NCI-H510A (cell line): ENCODE measurements at places on chromosomes 2 and 18.

DNA sequence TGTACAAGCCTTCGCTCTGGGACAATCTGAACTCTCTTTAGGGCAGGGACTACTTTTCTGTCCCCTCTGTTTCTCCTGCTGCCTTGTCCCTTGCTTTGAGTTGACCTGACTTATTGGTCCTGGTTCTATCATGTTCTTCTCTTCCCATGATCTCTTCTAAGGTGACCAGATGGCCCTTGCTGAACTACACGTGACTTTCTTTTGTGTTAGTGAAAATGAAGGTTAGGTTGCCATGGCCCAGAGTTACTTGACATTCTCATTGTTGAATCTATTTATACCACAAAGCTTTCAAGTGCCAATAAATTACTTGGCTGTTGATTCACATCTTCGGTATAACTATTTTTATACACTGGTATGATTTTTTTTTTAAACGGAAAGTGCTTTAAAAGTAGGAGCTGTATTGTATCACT, 24.4 kb downstream of the MRPL33 start:
- no peak for DNase-seq

- no peak for DNase-seq
Measured at GRCh38 chr2:158967114-158967730, 1.2 kb upstream of the TANC1 start.

DNA sequence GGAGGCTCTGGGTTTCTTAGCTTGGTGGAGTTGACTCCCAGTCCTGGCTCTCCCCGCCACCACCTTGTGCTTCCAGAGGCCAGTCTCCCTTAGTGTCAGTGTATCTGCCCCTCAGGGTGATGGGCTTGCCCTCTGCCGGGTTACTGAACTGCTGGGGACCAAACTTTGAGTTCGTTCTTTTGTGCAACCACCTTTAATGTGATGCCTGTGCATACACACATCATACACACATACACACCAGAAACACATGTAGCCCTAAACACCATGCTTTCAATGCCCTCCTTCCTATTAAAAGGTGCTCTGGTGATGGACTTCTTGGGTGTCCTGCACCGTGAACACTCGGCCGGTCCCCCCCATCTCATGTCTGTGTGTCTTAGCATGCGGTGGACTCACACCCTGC, 315.1 kb upstream of the EPAS1 start:
- no peak for DNase-seq

GRCh38 chr2:75560768-75561565, at the start of gene EVA1A:
EVA1A (minus strand) TSS chr2:75560939; CDS start chr2:75518140, 42,799 bp downstream.
- peak; percentile 21 for DNase-seq

GRCh38 chr2:7012141-7012764, 95.0 kb downstream of the RNF144A start:
- peak; percentile 78 for DNase-seq

GRCh38 chr2:234032279-234032856, 18.1 kb upstream of the SPP2 start:
- no peak for DNase-seq

GRCh38 chr18:67035026-67035425, 431.1 kb upstream of the CDH19 start:
- DNase-seq, result no peak

DNA sequence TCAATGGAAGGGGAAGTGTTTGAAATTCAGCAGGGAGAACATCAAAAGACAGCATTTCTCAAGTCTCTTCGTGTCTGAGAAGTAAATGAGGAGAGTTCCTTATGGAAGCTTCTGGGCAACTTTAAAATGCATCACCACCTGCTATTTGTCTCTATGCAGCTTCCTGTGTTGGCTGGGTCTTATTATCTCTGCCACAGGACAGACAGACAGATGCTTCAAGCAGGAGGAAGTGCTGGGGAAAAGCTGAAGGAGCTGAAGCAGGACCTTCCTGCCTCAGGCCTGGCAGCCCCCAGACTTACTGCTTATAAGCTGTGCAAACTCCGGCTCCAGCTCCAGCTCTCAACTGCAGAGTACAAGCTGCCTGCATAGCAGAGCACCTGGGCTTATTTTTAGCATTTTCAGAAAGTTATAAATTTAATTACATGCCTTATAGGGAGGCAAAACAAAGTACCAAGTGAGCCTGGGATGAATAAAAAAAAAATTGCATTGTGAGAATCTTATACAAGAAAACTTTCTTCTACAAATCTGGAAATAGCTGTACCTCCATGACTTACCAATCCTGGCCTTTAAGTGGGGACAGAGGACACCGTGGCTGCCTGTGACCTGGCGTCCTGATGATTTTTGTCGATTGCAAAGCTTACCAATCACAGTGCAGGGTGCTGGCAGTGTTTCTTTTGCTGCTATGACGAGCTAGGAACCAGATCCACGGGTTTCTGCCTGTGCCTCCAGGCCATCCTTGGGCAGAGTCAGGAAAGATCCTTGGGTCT, 206.3 kb downstream of the SEPTIN10 start:
- DNase-seq, result no peak

DNA sequence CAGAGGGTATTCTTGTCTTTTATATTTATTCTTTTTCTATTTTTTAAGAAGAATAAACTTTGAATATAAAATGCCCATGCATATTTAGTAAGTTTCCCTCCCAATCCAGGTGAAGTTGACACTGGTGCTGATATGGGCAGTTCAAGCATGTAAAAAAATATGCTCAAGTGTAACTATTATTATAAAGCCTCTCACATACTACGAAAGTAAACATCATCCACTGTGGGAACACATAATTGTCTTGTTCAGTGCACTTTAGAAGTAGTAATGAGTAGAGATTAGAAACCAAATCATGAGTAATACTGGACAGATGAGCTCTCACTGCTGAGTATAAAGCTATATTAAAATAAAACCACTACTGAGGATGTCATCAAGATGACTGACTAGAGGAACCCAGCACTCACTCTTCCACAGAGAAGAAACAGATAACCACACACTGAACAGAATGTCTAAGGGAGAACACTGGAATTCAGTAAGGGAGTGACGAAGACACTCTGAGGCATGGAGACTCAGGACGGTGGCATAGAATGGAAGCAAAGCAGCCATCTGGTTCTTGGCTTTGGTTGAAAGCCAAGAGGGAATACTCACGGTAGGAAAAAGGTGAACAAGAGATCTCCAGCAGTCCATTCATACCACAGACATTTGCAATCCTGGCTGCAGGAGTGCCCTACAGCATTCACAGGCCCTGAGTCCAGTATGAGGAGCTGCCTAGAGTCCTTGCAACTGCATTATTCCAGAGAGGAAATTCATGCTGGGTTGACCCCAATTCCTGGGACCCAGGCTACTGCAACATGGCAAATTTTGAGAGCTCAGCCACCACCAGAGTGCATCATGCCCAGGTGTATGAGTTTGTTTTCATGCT, 9.5 kb upstream of the FAM110C start:
- no peak for DNase-seq

- no peak for DNase-seq
Measured at GRCh38 chr2:203549406-203549805, 14.3 kb upstream of the RAPH1 start.

DNA sequence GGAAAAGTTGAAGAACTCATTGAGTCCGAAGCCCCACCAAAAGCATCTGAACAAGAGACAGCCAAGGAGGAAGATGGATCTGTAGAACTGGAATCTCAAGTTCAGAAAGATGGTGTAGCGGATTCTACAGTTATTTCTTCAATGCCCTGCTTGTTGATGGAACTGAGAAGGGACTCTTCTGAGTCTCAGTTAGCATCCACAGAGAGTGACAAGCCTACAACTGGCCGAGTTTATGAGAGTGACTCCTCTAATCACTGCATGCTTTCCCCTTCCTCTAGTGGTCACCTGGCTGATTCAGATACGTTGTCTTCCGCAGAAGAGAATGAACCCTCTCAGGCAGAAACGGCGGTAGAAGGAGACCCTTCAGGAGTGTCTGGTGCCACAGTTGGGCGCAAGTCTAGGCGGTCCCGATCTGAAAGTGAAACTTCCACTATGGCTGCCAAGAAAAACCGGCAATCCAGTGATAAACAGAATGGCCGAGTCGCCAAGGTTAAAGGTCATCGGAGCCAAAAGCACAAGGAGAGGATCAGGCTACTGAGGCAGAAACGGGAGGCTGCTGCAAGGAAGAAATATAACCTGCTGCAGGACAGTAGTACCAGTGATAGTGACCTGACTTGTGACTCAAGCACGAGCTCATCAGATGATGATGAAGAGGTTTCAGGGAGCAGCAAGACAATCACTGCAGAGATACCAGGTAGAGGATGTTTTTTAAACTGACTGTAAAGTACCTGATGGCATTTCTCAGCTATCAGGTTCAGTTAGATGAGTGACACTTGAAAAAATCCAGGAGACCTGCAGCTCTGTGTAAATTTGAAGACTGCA, 111.9 kb downstream of the HAUS1 start:
- DNase-seq, result no peak

DNA sequence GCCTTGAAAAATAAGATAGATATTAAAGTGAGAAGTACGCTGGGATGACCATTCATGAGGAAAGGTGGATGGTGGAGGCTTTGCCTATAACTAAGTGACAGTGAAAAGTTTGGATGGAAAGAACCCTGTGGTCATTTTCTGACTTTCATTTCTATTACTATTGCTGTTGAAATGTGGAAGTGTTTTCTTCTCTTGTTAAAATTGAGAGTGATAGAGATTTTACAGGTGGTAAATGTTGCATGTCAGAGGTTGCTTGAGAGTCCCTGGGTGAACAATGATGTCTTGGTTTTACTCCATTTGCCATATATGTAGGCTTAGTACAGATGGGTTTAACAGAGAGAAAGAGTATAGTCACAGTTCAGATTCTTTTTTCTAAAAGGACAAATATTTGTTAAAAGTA, 18.4 kb downstream of the NCOA1 start:
- DNase-seq, result no peak

GRCh38 chr2:130922417-130922816, 85.7 kb downstream of the ARHGEF4 start:
- DNase-seq, result no peak

DNA sequence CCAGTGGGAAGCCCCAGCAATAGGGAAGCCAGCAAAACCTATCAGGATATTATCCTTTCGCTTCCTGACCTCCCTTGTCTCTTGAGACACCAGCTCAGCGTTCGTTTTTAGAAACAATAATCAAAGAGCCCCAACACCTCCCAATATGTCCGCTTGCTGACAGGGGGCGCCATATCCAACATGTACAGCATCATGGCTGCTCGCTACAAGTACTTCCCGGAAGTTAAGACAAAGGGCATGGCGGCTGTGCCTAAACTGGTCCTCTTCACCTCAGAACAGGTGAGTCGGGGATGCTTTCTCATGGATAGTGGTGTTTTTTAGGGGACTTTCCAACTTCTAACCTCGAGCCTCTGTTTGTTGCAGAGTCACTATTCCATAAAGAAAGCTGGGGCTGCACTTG, 28.7 kb downstream of the GAD1 start:
- no peak for DNase-seq

GRCh38 chr2:204127238-204127637, 190.7 kb downstream of the ICOS start:
- no peak for DNase-seq

- no peak for DNase-seq
Measured at GRCh38 chr2:233273120-233273519, 21.6 kb downstream of the ATG16L1 start.

DNA sequence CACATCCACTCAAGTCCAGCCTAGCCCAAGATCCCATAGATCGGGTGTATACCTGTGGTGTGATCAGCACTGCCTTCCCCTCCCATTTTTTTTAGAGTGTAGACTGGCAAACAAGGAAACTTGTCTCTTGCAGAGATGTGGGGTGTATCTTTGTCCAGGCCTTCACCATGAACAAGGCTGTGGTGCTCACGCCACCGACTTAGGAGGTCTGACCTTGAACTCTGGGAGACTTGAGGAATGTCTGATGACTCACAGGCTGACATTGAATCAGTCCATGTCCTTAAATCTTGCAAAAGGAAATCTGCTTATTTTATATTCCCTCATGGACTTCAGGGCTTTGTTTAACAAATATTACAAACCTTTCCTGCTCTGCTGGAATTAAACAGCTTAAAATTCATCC, 4.5 kb upstream of the CTIF start:
- no peak for DNase-seq

GRCh38 chr18:3494245-3494526, 44.2 kb downstream of the TGIF1 start:
- DNase-seq, result no peak

- no peak for DNase-seq
Measured at GRCh38 chr2:239140346-239141020, 260.3 kb downstream of the HDAC4 start.

DNA sequence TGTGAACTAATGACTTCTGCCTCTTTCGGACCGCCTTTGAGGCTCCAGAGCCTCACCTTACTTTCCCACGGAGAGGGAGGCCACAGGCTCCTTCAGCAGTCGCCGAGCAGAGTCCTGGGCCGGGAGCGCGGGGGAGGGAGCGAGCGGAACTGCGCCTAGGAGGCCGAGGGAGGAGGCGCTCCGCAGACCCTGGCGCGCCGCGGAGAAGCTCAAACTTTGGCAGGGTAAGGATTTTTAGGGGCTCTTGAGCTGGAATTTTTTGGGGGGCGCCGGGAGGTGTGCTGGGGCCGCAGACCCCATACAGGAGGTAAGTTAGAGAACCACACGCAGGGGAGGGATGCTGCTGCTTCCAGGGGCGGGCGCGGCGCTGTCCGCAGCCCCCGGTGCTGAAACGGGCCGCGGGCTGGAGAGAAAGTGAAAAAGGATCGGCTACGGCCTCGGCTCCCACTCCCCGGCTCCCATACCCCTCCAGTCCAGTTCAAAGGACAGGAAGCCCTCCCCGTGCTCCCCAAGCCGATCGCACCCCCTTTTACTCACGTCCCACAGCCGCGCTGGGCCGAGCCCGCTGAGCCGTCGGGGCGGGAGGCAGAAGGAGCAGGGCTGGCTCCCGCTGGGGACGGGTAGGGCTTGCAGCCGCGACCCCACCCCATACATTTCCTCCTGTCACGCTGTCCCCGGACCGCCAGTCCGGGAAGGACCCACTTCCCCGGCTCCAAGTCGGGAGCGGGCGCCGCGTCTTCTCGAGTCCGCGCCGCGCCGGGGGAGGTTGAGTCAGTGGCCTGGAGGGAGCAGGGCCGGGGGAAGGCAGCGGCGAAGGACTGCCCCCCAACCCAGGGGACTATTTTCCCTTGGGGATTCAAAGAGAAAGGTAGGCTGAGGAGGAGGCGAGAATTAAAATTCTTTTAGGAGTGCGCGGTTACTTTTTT, at the start of gene CNGA3:
TSS of gene CNGA3 (plus strand) at position 146 of the 926 bp plus-strand sequence. CDS start 23,520 bp downstream, outside the sequence.
- no peak for DNase-seq

DNA sequence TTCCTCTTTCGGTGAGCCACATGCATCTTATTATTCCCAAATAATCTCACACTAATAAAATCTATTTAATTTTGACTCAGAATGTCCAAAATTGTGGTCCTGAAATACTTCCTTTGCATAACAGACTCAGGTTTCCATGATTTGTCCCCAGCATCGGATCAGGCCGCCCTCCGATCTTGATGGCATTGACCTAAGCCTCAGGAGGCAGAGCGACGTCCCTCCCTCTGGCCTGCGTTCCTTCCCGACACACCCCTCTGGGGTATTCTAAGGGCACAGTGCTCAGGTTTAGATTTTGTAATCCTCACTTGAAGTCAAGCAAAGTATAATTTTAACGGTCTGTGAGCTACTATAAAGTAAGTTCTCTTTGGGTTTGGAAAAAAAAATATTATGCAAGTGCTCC, 857.7 kb downstream of the GALR1 start:
- no peak for DNase-seq

DNA sequence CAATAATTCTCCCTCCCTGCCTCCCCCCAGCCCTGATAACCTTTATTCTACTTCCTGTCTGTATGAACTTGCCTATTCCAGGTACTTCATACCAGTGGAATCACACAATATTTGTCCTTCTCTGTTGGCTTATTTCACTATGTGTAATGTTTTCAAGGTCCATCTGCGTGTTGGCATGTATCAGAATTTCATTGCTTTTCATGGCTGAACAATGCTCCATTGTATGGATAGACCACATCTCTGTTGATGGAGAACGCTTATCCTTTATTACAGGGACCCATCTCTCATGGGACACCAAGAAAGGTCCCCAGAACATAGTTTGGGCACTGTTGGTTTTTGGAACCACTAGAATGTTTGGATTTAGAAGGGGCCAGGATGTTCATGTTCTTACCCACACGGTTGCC, 40.2 kb downstream of the ATOH8 start:
- DNase-seq, result no peak
